ENCODE measurements at places on chromosomes 7 and 10.

- DNase-seq, result no peak
These were observed 81.5 kb upstream of the HPS1 start for GRCh38 chr10:98528166-98528804.

GRCh38 chr10:93917821-93918220 is 24.0 kb downstream of the SLC35G1 start:
- no peak for DNase-seq

- DNase-seq, result no peak
These were observed 583.5 kb upstream of the SEMA3D start for GRCh38 chr7:85770332-85770731.

GRCh38 chr10:122417667-122418066 is 36.8 kb upstream of the ARMS2 start:
- no peak for DNase-seq

DNA sequence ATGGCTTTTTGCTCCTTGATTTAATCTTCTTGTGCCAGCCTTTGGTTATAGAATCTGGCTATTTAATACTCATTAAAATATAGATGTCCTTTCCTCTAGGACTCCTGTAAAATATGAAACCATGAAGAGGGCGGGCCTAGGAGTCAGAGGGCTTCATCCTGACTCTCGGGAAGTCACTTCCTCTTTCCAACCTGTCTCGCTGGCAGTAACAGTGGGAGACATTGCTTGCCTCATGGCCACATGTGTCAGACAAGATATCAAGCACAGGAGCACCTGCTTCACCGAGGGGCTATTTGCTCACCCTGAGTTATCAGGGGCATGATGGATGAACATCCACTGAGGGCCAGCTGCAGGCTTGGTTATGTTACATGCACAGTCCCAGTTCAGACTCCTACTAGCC is 31.0 kb downstream of the SLIT1 start:
- no peak for DNase-seq

- no peak for DNase-seq
These were observed 48.6 kb downstream of the ICA1 start for GRCh38 chr7:8213381-8213780.

DNA sequence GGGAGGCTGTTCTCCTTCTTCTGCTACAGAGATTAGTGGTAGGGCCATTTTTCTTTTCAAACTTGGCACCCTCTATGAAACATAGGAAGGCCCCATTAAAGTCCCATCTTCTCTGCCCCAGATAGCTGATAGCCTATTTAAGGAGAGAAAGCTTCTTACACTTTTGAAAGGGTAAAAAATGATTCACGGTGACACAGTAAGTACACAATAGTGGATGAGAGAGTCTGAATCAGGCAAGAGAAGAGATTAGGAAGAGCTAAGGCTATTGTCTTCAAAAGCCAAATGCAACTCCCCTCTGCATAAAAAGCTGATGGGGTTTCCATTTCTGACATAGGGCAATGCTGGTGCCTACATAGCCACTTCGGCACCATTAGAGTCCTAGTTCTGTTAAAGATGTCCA is 3.6 kb downstream of the INA start:
- no peak for DNase-seq

- no peak for DNase-seq
These were observed 102.6 kb upstream of the AFAP1L2 start for GRCh38 chr10:114506871-114507385.

DNA sequence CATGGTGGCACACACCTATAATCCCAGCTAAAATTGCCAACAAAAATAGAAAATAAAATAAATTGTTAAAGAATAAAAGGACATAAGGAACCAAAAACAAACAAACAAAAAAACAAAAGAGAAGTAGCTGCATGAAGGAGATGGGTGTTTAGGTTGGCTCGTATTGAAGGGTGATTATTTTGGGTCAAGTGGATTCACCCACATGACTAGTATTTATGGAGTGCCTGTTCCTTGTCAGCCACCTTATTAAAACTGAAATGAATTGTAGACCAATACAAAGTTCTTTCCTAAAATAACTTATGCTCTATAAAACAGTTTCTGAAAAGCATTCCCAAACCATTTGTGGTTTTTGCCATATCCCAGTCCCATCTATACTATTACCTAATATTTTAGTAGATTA is 138.7 kb downstream of the BTAF1 start:
- no peak for DNase-seq

GRCh38 chr10:103736763-103737162 is 118.6 kb downstream of the SH3PXD2A start:
- no peak for DNase-seq

DNA sequence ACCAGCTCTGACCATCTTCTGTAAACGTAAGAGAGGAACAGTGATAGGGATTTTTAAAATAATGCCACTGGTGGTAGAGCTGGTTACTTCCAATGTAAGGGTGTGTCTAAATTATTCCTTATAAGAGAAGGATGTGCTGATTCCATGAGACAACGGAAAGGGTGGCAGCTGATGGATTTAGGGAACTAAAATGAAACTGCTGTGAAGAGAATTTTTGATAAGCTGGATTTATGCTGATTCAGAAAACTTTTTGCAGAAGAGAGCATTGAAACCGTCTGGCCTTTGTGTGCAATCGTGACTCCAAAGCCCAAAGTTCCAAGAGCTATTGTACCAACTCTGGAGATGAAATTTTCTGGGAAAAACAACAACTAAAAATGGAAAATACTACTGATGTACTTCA is 301.0 kb downstream of the PRPF18 start:
- no peak for DNase-seq

GRCh38 chr10:58268454-58268945 is 462 bp upstream of the CISD1 start:
- DNase-seq, result peak; percentile 67

- DNase-seq, result peak; percentile 11
These were observed 34.5 kb upstream of the EBLN1 start for GRCh38 chr10:22252224-22252800.

GRCh38 chr7:72539702-72540101 is 127.6 kb upstream of the CALN1 start:
- DNase-seq, result no peak

DNA sequence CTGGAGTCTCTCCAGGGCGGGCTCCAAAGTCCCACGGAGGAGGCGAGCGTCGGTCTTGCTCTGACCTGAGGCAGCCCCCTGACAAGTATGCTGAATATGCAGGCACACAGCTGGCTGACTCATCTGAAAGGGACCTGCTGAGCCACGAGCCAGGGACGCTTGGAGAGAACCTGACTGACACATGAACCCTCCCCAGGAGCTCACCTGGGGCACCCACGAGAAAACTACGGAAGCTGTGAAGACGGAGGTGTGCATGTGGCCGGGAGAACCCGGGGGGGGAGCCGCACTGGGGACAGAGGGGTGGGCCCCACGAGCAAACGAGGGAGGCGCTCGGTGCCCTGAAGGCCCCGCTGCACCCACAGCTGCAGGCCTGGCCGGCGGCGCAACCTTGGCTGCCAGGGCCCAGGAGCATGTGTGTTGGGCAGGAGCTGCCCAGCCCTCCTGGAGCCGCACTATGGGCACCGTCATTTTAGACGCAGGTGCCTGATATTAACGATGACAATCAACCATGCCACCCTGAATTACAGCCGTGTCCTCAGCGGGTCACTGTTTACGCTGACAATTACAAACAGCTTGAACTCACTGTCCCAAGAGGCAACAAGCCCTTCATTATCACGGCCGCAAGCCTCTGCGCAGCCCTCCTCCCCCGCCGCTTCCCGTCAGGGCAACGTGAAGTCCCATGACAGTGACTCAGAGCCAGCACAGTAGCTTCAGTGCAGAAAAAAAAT is 64.7 kb downstream of the DIP2C start:
- peak; percentile 83 for DNase-seq

DNA sequence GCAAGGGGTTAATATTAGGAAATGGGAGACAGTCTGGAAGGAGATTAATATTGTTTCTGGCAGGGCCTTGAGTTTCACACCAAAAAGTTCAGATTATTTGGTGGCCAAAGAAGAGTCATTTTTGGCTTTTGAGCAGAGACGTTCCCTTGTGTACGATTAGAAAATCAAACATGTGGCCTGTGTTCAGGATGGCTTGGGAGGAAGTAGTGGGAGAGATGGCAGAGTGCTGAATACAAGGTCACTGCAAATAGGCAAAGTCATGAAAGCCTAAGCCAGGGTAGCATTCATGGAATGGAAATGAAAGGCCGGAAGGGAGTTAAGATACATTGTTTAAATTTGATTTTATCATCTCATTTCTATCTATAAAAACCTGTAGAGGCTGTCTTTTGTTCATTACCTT is 9.5 kb upstream of the GGCT start:
- no peak for DNase-seq

DNA sequence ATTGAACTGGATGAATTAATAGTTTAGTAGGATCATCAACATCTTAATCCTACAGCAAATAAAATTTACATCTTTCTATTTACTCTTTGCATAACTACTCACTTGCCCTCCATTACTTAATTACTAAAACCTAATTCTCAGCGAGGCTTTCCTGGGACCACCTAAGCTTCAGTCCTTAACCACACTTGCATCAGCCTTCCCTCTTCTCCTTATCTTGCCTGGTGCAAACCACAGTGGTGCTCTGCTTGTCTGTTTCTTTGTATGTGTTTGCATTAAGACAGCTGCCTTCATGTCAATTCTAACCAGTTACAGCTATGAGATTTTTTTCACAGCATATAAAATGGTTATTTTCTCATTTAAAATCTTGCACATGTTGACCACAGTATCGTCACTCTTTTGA is 72.6 kb upstream of the ZNF92 start:
- no peak for DNase-seq

DNA sequence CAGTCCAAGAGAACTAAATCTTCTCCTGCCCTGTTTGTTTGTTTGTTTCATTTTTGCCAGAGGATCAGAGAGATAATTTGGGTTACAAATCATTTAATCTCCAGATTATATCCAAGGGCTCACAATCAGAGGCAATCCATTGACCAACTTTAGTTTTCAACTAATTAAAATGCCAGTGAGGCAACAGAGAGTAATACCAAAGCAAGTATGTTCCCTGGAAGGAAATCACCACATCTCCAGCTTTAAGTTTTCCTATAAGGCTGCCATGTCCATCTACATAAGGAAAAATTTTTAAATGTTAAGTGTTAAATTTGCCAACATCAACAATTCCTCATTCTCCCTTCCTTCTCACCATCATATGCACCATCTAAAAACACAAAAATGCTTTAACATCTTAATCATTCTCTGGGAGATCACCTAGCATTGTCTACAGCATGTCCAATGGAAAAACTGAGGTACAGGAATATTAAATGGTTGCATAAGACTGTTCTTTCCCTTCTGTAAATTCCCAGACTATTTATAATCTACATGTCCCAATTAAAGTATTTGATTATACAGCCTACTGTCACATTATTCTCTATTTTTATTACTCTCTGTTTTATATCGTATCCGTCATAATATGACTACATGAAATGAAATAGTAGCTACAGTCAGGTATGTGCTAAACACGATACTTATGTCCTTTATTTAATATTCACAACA is 14.1 kb downstream of the USP54 start:
- DNase-seq, result no peak

- no peak for DNase-seq
These were observed 122.7 kb downstream of the MAD1L1 start for GRCh38 chr7:2109936-2110609.

GRCh38 chr7:112150823-112151641 is 55.2 kb downstream of the DOCK4 start:
- DNase-seq, result no peak
